ENCODE measurements at places on chromosomes 12 and 14.

DNA sequence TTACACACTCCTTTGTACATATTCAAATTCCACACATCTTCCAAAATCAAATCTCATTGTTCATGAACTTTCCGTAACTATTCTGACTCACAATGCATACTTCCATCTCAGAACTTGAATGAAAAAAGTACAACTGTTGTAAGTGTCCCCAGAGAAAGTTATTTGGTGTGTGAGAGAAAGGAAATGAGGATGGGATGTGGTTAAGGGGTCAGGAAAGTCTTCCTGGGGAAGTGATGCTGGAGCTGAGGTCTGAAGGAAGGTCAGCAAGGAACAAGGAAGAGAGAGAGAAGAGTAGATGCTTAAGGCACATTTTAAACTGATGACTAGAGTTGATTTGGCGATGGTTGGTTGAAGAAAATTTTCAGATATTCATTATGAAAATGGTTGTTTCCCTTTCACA is 340.0 kb upstream of the STXBP6 start:
- DNase-seq: no peak

DNA sequence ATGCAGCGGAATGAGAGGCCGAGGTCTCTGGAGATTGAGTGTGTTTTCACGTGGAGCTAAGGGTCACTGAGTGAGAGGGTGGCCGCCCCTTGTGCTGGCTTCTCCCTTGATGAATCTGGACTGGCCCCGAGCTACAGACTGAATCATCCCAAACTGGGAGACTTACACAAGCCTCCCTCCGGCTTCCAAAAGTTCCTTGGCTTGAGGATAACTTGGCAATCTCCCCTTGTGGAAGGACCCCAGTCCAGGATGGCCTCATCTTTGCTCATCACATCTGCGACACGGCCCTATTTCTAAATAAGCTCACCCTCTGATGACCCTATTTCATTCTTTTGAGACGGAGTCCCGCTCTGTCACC is 41.5 kb upstream of the FBRSL1 start:
- DNase-seq: no peak

GRCh38 chr12:108060903-108061302 is 68.2 kb upstream of the WSCD2 start:
- no peak for DNase-seq

GRCh38 chr14:101290611-101291010 is 270.7 kb upstream of the DIO3 start:
- no peak for DNase-seq

GRCh38 chr12:29026419-29026818 is 122.7 kb upstream of the FAR2 start:
- no peak for DNase-seq

All from stimulated activated CD8-positive, alpha-beta memory T cell treated with anti-CD3 and anti-CD28 coated beads, Interleukin-4, amount 100 ng/mL, for 1 hour (primary cell).